Aorta (tissue), 5 donors: ENCODE measurements at places on chromosomes 4 and X.

GRCh38 chr4:138291431-138291830 lies 49.3 kb upstream of the SLC7A11 start:
- DNase-seq, result no peak

DNA sequence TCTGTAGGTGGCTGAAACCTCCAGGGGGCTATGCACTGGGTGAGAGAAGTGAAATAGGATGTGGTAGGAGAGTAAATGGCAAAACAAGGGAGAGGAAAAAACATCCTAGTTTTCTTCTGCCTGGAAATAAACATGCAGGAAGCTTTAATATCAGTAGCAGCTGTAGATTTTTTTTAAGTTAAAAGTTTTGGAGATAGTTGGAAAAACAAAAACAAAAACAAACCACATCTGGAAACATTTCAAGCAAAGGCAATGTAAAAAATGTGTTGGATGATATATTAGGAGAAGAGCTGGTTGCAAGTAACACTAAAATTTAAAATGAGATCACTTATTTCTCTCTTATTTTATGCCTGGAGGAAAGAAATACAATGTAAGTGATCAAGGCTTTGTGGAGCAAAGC lies 388.0 kb downstream of the SPRY1 start:
- no peak for DNase-seq

DNA sequence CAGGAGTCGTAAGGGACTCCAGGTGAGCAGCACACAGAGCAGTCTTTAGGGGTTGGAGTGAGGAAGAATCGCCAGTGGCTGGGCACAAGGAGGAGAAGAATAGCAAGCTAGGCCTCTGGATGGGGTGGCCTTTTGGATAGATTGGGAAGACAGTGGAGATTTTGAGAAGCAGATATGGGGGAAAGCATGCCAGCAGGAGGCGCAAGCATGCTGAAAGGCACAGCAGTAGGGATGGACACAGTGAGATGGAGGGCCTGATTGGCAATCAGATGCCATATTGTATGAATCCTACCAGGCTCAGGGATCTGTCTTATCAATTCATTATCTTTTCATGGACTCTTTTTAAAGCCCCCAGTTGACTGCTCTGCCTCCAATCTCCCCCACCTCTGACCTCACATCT lies 60.4 kb upstream of the MAGEA4 start:
- DNase-seq, result no peak

- no peak for DNase-seq
These were observed 110.3 kb upstream of the ATOH1 start for GRCh38 chr4:93718233-93718632.

- no peak for DNase-seq
These were observed 333.2 kb downstream of the ARHGAP10 start for GRCh38 chr4:148065075-148065474.

DNA sequence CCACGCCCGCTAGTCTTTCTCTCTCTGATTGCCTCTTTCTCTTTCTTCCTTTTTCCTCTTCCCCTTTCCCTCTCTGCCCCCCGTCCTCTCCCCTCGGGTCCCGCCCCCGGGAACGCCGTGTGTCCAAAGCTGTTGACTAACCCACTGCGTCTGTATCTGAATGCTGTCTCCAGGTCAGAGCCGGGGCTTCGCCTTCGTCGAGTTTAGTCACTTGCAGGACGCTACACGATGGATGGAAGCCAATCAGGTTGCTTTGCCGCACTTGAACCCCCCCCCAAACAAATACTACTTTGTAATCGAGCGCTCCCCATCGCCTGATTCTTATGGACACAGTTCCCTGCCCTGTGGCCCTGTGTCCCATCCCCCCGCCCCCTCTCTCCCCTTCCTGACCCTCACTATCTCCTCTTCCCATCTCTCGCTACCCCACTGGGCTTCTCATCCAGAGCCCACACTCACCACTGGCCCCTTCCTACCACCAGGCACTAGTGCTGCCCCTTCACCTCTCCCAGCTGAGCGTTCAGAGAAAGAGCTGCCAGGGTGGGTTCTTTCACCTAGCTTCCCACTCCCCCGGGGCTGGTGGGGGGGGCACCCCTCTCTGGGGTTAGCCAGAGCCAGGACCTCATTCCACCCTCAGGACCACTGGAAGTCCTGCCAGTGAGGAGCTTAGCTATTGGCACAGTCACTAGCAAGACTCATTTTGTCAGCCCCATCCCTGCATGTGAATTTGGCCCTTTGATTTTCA lies 18.6 kb upstream of the UBA1 start:
- peak; percentile 17 for DNase-seq

- DNase-seq, result no peak
These were observed 3.1 kb upstream of the FBXL5 start for GRCh38 chr4:15658136-15658770.

- no peak for DNase-seq
These were observed 47.8 kb downstream of the APLN start for GRCh38 chrX:129606918-129607317.

DNA sequence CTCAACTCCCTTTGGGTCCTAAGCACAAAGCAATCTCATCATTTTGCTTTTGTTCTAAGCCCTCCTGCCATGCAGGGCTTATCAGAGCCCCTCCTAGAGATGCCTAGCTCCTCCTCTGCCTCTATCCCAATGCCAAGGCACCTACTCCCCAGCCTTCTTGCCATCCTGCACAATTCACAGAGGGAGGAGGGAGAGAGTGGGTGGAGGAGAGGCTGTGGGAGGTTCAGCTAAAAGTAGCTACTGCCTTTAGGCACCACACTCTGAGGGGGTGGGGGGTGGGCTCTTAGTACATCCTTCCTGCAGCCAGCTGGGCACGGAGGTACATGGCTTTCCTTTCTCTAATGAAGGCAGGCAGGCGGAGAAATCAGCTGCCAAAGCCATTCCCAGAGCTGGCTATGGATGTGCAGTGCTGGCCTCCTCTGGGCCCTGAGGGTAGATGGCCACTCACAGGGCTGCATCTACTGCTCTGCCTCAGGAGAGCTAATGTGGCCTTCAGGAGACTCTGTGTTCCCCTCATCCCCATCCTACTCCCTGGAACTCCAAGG lies 40.1 kb downstream of the ARHGEF9 start:
- DNase-seq, result no peak

DNA sequence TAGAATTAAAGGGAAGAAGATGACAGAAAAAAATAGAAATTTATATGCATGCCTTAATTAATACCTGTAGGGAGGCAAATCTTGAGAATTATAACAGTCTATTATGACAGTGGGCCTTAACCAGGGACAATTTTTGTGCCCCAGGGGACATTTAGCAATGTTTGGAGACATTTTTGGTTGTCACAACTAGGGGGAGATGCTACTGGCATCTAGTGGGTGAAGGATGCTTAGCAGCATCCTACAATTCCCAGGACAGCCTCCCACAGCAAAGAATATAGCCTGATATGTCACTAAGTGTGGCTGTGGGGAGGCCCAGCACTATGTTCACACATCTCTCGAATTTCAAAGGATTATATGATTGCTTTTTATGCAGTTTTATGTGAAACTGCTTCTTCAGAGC lies 10.5 kb downstream of the GPR82 start:
- DNase-seq, result no peak

DNA sequence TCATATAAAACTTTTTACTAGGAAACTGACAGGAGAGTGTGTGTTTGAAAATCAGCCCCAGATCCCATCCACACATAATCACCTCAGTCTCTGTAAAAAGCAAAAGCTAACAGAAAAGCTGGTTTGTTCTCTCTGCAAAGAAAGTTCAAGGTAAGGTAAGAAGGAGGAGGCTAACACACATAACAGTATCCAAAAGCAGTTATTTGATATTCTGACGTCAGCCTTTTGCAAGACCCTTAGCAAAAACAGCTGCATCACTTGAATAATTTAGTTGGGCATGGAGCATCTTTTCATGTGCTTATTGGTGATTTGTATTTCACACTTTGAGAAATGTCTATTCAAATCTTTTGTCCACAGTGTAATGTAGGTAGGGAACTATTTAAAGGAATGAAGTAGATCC lies 5.5 kb downstream of the TCEAL9 start:
- no peak for DNase-seq

- DNase-seq, result no peak
These were observed 173.9 kb downstream of the BMPR1B start for GRCh38 chr4:94931626-94932025.

DNA sequence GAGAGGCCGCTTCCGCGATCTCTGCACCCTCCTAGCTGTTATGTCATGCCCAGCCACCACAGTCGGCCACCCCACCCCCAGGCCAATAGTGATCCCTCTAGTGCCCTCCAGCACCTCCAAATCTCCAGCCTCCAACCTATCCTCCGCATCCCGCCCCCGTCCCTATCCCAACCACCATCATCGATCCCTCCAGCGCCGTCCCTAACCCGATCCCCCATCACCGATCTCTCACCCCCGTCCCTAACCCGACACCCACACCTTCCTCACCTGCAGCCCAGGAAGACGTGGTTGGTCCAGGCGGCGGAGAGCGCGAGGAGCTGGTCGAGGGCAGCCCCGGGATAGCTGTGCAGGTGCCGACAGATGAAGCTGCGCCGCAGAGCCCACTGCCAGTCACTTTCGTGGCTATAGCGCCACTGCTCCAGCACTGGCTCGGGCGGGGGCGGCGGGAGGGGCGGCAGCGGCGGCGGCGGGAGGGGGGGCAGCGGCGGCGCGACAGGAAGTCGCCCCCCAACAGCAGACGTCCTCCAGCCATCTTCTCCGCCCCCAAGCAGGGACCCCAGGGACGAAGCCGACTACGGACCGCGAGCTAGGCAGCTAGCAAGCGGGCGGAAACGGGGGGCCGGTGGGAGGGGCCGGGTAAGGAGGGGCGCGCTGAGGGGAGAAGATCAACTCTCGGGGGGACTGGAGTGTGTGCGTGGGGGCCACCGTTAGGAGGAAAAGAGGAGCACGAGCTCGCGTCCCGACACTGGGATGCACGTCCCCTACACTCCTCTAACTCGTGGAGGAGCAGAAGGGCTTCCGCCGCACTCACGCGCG lies 552 bp downstream of the NKRF start:
- DNase-seq, result peak; percentile 79

- no peak for DNase-seq
These were observed 13.3 kb downstream of the TFE3 start for GRCh38 chrX:49029876-49030275.

DNA sequence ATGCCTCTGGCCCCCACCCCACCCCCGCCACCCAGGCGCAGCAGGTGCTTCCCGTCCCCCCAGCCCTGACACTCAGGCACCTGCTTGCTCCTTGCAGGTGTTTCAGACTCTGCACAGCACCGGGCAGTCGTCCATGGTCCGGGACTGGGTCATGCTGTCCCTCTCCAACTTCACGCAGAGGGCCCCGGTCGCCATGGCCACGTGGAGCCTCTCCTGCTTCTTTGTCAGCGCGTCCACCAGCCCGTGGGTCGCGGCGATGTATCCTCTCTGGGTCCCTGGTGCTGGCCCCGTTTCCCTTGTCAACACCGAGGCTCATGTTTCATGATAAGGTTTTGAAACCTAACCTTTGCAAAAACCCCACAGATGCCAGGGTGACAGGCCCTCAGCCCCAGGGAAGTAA lies 10.2 kb upstream of the MSANTD1 start:
- DNase-seq, result no peak

- DNase-seq, result no peak
These were observed 204.3 kb downstream of the PCDH7 start for GRCh38 chr4:30924495-30924894.

DNA sequence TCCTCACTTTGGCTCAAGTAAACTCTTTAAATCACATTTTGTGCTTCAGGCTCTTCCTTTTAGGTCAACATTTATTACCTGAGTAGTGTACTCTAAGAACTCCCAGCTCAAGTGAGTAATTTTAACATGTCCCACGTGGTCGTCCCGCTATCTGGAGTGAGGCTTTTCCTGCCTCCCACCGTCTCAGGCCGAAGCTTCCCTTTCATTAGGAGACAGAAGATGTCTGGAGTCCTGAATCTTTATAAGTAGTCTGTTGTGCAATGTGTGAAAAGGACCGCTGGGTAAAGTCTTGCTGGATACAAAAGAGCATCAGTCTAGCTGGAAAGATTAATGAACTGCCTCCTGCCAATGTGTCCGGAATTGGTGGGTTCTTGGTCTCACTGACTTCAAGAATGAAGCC lies 117.7 kb upstream of the NEIL3 start:
- no peak for DNase-seq

GRCh38 chrX:27600686-27601085 lies 10.5 kb downstream of the DCAF8L2 start:
- no peak for DNase-seq

DNA sequence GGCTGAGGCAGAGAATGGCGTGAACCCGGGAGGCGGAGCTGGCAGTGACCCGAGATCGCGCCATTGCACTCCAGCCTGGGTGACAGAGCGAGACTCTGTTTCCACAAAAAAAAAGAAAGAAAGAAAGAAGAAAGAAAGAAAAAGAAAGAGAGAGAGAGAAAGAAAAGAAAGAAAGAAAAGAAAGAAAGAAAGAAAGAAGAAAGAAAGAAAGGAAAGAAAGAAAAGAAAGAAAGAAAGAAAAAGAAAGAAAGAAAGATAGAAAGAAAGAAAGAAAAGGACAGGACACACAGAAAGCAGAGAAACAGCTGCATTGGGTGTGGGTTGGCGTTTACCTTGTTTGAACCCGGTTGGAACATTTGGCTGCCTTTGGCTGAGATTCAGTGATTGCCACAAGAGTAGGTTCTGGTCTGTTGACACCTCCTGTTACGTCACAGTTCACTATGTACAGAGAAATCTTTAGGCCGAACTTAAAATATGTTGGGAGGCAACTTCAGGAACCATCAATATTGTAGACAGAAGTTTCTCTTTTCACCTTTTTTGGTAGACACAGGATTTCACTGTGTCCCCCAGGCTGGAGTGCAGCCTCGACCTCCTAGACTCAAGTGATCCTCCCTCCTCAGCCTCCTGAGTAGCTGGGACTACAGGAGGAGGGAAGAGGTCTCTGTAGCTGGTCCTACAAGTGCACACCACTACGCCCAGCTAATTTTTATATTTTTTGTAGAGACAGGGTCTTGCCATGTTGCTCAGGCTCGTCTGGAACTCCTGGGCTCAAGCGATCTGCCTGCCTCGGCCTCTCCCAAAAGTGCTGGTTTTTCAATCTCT lies 16.3 kb upstream of the PLCXD1 start:
- DNase-seq, result no peak

GRCh38 chr4:15378062-15378461 lies 49.8 kb upstream of the C1QTNF7 start:
- DNase-seq, result no peak

DNA sequence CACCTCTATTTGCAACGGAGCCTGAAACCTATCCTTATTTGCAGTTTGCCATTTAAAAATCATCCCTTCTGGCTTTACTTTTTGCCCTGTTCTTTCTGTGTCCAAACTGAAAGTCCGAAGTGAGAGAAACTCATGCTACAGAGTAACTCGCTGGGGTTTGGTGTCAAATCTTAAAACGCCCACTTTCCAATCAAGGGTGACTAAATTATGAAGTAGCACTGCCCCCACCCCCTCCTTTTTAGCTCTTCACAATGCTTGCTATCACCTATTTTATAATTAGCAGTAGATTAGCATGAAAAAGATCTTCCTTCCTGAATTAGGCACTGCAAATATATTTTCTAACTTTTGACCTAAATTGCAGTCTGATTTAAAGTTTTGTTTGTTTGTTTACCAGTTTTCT lies 52.5 kb downstream of the VGLL1 start:
- no peak for DNase-seq

DNA sequence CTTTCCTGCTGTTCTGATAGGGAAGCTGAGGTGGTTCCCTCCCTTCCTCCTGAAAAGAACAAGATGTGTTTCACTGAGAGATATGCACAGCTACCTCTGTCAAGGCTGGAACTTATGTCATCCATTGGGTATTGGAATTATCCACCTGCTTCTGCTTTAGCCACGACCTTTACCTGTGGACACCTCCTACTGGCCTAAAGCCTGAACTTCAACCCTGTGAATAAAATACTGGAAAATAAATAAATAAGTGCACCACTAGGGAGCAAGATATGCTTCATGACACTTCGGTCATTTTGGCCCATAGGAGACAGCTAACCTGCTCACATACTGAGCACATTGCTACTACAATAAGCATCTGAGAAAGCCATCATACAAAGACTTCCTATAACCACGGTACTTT lies 419.9 kb upstream of the NWD2 start:
- no peak for DNase-seq

- DNase-seq, result no peak
These were observed 11.8 kb downstream of the CASP6 start for GRCh38 chr4:109691411-109691920.
